Germinal center (tissue), 1 donor: ENCODE measurements at places on chromosomes 1 and 21.

GRCh38 chr1:94651076-94651475 lies 109.5 kb upstream of the F3 start:
- DNase-seq: no peak

DNA sequence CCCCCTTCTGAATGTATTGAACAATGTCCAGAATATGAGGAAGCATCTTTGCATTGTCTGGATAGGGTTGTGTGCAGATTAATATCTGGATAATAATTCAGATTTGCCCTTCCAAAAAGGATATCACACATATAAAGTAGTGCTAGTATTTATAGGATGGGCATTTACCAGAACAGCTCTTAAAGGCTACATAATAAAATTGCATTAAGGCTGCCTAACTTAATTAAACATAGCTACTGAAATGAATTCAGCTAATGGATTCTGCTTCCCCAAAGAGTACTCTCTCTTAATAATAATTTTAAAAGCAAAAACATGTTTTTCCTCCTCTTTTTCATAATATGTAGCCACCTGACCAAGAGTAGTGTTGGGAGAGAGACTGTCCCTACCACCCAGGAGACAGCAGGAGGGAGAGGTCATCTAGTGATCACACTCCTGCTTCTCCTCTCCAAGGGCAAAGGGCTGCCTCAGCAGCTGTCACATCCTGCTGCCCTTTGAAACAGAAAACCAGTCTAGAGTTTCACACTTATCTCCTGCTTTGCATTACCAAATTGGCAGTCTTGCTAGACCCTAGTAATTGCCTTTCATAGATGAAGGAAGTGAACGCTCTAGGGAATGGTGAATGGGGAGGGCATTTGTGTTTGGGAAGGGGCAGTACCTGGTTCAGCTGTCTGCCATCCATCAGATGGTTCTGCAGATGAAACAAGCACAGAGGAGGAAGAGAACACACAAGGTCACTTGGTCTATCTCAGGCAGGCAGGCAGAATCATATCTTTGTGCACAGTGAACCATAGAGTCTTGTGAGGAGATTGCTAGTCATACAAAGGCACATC lies 29.3 kb upstream of the DDAH1 start:
- no peak for DNase-seq

GRCh38 chr1:15167386-15167785 lies 13.8 kb downstream of the TMEM51 start:
- DNase-seq: no peak

DNA sequence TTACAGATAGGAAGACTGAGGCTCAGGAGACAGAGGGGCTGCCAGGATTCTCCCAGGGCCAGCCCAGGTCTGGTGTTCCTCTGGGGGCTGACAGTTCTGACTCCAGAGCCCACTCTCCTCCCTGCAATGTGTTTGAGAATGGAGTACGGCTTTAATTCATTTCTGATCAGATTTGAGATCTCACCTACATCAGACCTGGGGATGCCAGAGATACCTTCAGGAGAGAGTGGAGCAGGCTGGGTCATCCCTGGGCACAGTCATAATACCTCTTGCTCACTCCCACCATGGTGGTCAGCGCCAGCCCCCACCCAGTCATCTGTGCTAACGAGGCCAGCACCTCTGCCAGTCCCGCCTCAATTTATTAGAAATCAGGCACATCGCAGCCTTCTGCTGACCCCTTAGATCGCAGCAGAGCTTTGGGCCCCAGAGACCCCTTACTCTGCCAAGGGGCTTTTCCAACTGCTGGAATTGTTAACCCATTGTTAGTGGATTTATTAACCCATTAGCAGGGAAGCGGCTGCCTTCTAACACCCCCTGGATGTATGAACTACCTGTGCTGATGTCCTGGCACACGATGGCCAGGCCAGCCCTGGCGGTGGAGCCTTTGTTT lies 352.1 kb downstream of the MATN1 start:
- no peak for DNase-seq

DNA sequence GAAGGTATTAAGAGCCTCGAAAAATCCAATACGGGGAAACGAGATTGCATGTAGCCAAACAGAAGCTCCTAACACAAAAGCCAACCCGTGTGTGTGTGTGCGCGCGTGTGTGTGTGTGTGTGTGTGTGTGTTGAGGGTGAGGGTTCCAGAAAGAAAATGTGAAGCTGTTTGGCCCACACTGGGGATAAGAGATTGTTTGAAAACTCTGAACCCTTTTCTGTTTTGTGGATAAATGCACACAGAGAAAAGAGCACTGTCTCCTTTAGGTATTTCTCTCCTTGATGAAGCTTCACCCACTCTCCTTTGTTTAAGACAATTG lies 1.9 kb downstream of the WLS start:
- no peak for DNase-seq
